ENCODE measurements at places on chromosomes 11 and 22.

- no peak for DNase-seq
These were observed 135.3 kb downstream of the CCDC34 start for GRCh38 chr11:27227736-27228135.

- DNase-seq: no peak
These were observed 4.2 kb downstream of the VPS26B start for GRCh38 chr11:134228625-134229024.

DNA sequence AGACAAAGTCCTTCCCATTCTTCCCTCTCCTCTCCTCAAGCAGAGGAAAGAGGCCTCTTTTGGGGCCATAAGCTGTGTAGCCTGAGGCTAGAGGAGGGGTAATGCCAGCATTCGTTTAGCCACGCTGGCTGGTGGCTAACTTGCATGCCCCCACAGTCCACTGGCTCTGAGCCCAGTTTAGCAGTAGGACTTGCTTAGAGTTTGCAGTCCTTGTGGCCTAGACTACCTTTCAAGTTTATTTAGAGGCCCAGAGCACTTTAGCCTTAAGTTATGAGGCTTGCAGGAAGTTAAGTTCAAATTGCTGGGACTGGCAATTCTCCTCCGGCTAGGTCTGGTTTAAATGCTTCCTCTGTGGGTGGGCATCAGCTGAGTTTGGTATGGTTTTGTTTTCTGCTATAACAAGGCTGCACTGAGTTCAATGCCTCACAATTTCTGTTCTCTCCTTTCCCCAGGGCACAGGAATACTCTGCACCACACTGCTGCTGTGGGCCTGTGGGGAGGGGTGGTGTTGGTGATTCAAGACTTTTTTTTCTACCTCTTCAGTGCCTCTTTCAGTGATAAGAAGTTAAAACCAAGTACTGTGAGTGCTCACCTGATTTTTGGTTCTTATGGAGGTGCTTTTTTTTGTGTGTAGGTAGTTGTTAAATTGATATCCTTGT, 281.0 kb upstream of the C11orf87 start:
- DNase-seq: no peak

GRCh38 chr11:5203366-5203765, 2.9 kb upstream of the OR51V1 start:
- DNase-seq: no peak

DNA sequence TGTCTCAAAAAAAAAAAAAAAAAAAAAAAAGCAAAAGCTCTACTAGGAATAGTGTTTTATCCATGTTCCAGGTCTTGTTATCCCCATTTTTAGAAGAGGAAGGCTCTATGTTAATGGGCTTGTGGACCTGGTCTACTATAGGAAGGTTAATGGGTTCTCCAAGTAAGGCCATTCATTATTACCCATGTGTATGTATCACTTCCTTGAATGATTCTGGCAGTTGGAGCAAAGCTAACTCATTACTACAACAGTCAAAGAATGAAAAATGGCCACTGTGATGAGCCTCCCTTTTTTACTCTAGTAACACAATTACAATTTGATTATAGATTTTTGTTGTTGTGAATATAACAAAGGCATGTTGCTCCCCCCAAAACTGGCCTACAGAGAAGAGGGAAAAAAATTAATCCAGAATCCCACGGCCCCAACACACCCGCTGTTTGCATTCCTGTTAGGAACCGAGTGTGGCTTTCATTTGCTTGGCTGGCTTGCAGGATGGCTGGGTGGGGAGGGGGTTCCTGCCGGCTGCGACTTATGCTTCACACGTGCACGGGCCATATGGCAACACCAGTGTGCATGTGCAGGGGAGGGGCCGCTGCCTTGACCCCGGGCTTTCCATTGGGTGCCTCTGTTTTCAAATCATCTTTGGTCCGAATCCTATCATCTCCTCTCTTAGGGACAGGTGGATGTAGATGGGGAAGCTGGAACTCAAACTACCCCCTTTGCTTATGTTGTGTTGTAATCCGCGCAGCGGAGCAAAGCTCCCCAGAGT, 148.8 kb downstream of the HIPK3 start:
- no peak for DNase-seq

DNA sequence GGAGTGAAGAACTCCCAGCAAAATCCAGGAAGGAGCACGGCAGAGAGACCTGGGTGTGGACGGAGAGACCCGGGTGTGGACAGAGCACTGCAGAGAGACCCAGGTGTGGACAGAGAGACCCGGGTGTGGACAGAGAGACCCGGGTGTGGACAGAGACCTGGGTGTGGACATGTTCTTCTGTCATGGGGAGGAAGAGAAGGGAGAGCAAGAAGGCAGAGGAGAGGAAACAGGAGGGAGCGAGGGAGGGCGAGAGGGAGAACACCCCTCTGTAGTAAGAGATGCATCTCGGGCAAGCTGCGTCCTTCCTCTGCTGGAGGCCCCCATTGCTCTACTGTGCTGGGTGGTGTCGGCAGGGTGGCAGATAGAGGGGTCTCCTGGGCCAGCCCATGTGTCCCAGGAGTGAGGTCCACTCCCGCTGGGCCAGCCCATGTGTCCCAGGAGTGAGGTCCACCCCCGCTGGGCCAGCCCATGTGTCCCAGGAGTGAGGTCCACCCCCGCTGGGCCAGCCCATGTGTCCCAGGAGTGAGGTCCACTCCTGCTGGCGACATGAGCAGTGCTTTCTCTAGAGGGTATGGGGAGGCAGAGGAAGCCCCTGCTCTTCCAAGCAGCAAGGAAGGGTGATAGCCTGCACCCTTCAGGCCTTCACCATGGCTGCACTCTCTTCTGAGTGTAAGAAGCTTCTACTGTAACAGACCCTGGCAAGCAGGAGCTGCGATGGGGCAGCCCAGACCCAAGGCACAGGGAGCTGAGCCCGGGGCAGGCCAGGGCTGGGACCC, 934.2 kb downstream of the BRD1 start:
- DNase-seq: no peak

DNA sequence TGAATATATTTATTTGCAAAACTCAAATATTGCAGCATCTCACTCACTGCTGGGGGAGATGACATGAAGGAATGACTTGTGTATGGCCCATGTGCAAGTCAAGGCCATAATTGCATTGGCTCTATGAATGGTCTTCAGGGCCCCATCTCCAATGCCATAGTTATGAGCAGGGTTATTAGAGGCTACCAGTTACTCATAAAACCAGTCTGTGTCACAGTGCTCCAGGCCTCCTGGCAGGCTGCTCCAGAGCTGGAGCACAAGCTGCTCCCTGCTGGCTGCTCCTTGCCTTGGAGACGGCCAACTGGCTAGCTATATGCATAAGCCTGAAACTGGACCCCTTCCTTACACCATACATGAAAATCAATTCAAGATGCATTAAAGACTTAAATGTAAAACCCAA, 145.7 kb downstream of the TRPC6 start:
- no peak for DNase-seq

GRCh38 chr11:119416606-119417580, 6.1 kb downstream of the THY1 start:
- no peak for DNase-seq

DNA sequence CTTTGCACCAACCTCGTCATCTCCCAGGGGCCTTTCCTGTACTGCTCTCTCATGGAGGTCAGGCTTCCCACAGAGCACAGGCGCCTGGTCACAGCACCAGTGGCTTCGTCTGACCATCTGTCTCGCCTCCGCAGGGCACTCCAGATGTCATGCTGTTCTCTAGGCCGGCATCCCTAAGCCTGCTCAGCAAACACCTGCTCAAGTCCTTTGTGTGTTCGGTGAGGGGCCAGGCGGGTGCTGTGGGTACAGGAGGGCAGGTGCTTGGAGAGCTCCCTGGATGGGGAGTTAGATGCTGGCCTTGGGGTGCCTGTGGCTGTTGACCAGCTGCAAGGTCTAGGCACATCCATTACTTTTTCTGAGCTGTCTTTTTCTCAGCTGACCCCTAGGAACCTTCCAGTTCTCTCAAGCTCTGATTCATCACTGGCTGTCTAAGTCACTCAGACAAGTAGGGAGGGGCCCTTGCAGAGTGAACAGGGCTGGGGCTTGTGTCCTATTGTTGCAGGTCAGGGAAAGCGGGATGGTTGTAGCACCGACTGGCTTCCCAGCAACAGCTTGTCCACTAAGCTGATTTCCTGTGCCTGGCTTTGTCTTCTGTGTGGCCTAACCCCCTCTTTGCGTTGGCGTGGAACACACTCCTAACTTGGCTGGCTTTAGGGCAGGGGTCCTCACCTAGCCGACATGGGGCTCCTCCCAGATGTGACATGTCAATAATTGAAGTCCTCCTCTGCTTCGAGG, 9.2 kb downstream of the CLDN5 start:
- DNase-seq: no peak

DNA sequence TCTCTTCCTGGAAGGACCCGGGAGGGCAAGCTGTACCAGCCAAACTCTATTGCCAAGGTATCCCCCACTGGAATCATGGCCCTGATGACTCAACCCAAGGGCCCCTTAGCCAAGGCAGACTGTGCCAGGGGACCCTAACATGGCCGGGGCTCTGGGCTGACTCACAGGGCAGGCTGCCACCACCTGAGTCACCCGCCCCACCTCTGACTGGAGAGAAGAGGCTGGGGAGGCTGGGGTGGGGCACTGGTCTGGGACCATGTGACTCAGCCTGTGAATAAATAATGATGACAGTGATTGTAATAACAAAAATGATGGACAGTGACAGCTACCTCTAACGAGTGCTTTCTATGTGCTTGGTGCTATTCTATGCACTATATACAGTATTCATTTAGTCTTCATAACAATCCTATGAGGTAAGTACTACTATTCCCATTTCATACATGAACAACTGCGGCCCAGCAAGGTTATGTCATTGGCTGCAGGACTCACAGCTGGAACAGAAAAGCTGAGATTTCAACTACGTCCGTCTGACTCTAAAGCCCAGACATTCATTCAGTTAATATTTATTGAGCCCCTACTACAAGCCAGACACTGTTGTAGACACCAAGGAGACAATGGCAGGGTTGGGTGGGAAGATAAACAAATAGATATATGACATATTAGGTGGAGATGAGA, 84.2 kb downstream of the FBXO7 start:
- DNase-seq: peak; percentile 91

DNA sequence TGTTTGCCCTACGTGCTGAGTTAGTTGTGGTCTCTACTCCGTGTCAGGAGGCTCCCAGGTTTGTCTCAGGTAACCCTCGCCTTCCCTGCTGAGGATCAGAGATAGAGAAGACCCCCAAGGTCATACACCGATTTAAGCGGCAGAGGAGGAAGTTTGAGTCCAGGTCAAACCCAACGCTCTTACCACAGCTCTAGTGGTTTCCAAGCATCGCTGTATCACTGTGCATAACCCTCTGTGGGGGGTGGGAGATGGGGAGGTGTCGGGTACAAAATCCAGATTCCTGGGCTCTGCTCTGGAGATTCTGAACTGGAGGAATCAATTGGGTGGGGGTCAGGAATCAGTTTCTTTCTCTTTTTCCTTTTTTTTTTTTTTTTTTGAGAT, 627 bp downstream of the DNAJC4 start:
- DNase-seq: no peak

GRCh38 chr11:6735306-6735705, 36.5 kb downstream of the OR2AG2 start:
- no peak for DNase-seq

DNA sequence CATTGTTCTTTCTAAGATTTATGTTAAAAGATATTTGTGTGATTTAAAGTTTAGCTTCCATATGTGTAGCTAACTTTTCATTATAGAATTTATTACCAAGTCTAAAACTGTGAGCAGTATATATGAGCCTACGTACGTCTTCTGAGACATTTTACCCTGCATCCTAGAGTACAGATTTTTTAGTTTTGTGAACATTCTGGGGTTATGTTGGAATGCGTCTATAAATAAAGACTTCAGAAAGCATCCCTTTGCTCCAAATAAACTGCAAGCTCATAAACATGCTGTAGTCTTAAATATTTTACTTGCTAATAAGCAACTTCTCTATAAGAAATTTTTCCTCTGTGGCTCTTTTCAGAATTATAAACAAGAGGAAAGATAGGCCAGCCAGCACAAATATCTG, 236.5 kb downstream of the DDX10 start:
- no peak for DNase-seq

DNA sequence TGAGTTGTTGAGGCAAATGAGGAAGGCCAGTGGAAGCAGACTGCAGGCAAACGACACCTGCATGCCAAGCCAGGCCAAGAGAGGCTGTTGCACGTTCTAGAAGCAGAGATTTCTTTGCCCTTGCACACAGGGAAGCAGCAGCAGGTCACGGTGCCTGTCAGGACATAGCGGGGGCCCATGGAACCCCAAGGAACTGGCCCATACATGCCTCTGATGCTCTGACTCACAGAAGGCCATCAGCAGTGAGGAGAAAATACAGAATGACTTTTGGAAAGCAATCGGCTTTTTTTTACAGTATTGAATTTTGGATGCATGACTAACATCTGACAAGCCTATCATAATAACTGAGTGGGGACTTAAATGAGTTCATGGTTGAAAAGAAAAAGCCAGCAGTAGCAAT, 123.9 kb downstream of the MPPED1 start:
- DNase-seq: no peak

DNA sequence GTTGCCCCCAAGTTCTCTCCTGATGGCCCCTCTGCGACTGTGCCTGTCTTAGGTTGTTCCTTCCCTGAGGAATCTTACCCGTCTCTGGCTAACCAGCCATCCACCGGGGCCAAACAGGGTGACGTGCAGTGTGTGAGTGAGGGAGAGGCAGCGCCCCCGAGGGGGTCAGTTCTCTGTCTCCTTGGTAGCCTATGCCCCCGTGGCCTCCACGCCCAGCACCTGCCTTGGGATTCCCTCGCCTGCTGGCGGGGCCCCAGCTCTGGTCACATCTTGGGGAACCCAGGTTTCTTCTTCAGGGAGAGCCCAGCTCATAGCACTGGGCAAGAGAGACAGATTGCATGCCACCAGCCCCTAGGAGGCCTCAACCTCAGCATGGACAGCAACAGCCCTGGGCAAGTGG, 5.8 kb downstream of the NXF1 start:
- DNase-seq: no peak

- DNase-seq: peak; percentile 42
These were observed 2.8 kb downstream of the SSRP1 start for GRCh38 chr11:57332694-57333440.

GRCh38 chr22:19128946-19129727, 2.0 kb upstream of the TSSK2 start:
- no peak for DNase-seq

DNA sequence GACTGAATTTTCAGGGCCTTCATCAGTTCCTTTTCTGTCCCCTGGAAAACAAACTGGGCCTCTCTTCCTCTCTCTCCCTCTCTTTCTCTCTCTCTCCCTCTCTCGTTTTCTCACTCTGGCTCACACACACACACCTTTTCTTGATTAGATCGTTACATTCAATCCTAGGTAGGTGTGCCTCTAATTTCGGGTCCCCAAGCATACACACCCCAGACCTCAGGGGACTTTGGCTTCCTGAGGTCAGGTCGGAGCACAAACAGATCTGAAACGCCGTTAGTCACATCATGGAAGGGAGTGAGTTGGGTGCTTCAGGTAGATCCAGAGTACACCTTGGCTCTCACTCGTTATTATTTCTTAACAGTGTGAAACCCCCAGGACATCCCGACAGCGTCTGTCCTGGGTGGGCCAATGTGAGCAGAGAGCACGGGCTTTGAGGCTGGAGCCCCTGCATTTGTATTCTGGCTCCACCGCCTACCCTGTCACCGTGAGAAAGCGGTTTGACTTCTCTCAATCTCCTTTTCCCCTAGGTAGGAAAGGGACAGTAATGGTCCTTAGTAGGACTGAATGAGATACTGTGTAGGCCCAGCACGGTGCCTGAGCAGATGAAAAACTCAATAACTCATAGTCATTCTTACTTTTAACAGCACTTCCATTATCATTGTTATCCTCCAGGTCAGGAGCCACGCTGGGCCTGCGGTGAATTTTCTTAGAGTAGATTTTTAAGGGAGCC, 37.3 kb upstream of the POU2AF1 start:
- DNase-seq: no peak

GRCh38 chr11:63612181-63612580, 2.1 kb downstream of the PLAAT3 start:
- no peak for DNase-seq
